ENCODE measurements at places on chromosomes 6 and 20.
A peak's percentile ranks its signal among the peaks of the same experiment; 100 is the strongest.

DNA sequence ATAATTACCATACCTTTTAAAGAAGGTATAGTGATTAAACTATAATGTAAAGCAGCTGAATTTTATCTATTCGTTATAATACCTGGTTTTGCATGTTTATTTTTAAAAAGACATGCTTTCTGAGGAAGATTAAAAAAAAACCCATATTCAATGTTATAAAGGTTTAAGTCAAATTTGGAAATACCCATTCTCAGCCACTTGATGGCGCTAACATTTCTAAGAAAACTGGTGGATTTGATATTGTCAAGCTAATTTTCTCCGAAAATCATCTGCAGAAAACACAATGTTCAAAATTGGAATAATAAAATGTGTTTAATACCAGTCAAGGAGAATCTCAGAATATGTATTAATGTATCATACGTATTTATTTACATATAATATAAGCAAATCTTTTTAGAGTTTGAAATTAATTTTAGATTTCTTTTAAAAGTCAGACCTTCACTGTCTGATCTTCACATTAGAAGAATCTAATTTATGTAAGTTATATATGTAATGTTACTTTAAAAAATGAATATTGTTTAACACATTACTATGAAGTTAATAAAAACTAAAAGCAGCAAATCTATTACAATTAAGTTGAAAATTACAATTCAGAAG lies 35.0 kb downstream of the SHPRH start:
- peak; percentile 28 for DNase-seq

- DNase-seq = no peak
Measured at GRCh38 chr20:11851646-11852045, 66.0 kb upstream of the BTBD3 start.

GRCh38 chr6:121771937-121772720 lies 336.7 kb downstream of the GJA1 start:
- peak; percentile 2 for DNase-seq

DNA sequence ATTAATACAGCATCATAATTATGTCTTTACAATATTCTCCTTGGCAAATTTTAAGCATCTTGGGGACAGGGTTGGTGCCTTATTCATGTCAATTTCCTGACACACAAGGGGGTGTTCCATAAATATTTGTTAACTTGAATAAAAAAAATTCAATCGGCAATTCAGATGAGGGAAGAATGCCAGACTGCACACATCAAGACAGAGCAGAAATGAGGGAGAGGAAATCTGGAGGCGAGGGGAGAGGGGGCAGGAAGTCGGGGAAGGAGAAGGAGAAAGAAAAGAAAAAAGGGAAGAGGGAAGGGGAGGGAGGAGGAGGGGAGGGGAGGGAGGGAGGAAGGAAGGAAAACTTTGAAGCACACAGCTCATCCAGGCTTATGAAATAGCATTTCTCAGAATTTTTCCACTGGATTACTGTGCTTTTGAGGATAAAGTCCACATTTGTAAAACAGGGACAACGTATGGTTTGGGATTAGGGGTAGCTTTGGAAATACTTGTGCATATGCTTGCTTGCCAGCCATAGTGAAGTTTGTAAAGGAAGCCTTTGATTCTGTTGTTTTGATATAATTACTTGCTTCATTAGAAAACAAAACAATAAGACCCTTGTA lies 362.1 kb downstream of the SAMD5 start:
- no peak for DNase-seq

GRCh38 chr20:12936524-12936923 lies 72.2 kb upstream of the SPTLC3 start:
- DNase-seq = no peak

GRCh38 chr6:25942561-25943147 lies 12.2 kb upstream of the SLC17A2 start:
- peak; percentile 50 for DNase-seq

DNA sequence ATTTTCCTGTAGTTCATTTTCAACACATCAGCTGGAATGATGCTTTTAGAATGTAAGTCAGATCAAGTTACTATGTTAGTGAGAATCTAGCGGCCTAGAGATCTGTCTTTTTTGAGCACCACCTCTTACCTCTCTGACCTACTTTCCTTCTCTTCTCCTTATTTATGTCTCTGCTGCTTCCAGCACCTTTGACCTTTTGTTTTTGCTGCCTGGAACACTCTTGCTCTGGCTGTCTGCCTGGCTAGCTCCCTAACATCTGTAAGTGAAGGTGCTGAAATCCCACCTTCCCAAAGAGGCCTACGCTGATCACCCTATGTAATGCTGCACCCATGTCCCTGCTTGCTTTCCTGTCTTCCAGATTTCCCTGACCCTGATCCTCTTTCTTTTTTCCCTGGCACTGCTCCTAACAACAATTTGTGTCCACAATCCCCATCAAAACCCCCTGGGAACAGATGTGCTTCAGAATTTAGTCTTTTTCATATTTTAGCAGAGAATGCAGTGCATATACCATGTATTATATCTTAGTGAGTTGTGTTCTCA lies 87.8 kb downstream of the RFPL4B start:
- DNase-seq = no peak

- peak; percentile 39 for DNase-seq
Measured at GRCh38 chr6:118705544-118706491, 54.4 kb upstream of the CEP85L start.

DNA sequence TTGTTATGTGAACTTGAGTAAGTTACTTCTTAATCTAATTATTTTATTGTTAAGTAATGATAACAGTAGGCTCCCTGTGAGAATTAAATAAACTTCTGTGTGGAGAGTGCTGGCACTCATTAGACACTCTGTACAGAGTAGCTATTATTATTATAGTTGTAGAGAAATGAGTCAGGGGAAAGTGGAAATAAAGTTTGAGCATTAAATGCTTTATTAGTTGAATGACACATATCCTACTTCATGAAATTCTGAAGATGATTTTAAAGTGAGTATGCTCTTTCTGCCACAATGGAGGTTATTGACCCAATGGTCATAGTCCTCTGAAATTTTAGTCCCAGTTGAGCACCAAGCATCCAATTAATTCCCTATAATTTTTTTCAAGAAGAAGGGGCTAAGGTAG lies 5.9 kb downstream of the ECI2 start:
- DNase-seq = no peak

DNA sequence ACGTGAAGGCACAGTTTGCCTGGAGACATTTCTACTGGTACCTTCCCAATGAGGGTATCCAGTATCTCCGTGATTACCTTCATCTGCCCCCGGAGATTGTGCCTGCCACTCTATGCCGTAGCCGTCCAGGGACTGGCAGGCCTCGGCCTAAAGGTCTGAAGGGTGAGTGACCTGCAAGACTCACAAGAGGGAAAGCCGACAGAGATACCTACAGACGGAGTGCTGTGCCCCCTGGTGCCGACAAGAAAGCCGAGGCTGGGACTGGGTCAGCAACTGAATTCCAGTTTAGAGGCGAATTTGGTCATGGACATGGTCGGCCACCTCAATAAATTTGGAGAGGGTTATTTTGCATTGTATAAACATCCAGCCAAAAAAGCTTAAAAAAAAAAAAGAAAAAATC lies 420.3 kb upstream of the FLRT3 start:
- no peak for DNase-seq

GRCh38 chr6:119929121-119929520 lies 579.6 kb upstream of the MAN1A1 start:
- no peak for DNase-seq

DNA sequence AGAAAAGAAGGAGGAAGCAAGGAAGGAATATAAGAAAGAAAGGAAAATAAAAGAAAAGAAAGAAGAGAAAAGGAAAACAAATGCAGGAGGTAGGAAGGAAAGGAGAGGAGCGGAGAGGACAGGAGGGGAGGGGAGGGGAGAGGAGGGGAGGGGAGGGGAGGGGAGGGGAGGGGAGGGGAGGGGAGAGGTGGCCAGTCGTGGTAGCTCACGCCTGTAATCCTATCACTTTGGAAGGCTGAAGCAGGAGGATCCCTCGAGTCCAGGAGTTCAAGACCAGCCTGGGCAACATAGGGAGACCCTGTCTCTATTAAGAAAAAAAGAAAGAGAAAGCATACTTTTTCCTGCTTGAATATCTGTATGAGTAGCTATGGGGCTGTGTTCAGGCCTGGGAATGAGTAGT lies 46.4 kb upstream of the GCM1 start:
- DNase-seq = no peak

DNA sequence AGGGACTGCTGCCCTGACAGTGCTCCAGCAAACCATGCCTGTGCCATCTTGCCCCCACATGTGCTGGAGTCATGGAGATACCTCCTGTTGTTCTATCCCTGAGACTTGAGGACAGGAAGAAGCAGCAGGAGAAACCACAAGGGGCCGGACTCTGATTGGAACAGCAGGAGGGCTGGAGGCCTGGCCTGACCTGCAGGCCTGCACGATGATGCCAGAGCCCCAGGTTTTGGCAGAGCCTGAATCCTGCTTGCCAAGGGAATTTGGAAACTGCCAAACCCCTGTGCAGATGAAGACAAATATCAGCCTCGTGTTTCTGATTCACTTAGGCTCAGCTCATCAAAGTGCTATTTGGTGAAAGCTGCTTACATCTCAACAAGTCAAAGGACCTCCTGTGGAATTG lies 177.6 kb downstream of the MAFB start:
- no peak for DNase-seq

DNA sequence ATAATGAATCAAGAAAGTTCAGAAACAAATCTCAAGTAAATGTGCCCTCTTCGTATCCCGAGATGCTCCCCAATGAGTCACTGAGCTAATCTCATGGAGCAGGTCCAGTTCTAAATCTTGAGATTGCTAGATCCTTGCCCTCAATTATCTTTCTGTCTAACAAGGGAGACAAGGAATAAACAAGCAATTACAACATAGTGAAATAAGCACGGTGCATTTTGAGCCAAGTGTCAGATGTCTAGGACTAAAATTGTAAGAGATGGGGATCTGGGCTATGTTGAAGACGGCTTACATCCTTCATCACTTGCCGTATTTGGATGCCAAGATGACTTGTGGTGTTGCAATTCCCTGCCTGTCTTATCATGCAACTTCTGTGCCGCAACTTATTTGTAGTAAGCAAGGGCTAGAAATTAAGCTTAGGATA lies 56.5 kb upstream of the ADGRF1 start:
- DNase-seq = no peak

- DNase-seq = no peak
Measured at GRCh38 chr6:91476000-91476399, 889.1 kb upstream of the MAP3K7 start.

DNA sequence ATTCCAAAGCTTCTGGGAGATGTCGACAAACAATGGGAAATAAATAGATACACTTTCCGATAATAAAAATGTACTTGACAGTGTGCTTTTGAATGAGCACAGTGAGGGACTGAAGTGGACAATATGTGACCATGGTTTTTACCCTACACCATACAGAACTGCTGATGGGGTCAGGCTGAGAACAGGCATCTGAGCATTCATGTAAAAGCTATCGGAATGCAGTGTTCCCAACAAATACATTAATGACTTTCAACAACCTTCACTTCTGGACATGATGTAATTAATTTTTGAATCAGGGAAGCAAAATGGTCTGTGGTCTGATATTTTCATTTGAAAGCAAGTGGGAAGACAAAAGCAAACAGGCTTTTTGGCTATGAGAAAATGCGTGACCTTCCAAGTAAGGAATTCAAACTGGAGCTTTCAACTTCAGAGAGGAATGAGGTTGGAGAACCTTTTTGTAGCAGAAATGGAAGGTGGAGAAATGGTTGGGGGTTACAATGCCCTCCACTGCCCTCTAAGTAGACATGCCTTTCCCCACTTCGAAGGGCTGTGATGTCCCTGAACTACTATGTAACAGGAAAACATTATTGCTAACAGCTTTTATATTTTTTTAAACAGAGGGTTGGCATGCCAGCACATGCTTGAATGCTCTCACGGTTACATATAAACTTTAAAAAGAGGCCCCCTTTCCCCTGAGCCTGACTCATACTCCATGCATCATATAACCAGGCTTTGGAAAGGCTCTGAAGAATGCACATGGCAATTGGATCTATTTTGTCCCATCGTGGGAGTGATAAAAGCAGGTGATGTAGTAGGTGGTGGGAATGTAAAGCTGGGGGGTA lies 203.5 kb upstream of the CITED2 start:
- DNase-seq = no peak

DNA sequence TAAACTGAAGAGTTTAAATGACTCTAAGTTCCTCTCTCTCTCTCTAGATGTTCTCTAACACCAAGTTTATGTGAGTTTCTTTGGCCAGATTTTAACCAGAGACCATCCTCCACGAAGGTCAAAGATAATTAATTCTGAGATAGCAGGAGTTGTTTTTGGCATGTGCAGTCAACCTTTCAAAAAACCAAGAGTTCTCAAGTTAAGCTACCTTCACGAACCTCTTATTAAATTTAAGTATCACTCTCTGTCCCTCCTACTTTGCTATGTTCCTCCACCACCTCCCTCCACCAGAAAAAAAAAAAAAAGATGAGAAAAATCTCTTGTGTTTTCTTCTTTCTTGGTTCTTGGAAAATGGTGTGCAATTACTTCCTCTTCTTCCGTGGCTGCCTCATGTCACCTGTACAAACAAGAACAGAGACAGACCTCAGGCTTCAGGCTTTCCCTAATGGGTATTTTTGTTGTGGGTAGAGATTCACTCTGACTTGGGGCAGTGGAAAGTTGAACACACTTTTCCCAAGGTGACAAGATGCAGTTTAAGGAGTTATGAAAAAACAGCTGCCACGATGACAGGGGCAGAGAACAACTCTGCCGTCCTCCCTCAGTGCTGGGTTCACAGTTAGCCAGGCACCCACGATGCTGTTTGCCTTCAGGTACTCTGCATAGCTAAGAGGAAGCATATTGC lies 64.3 kb downstream of the ADTRP start:
- DNase-seq = no peak

- no peak for DNase-seq
Measured at GRCh38 chr6:47727391-47727790, 29.0 kb downstream of the ADGRF4 start.

- DNase-seq = no peak
Measured at GRCh38 chr6:55047451-55048044, 126.8 kb upstream of the HCRTR2 start.

DNA sequence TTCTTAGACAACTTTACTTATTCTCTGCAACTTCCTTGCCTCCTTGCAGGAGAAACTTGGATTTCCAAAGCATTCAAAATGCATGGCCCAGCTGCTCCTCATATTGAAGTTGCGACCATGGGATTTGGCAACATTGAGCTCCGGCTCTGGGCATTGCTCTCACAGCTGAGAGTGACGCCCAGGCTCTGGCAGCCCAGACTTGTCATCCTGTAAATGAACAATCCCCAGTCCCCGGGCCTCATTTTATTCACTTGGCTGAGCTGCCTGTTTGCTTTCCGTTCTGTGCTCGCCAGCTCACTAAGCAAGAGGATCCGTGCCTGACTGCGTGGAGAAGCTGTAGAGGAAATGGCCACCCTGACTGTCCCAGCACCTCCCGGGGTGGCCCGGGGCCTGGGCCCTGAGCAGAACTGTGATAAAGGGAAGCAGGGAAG lies 119.5 kb upstream of the CD93 start:
- DNase-seq = no peak

All from activated CD4-positive, alpha-beta T cell treated with anti-CD3 and anti-CD28 coated beads, Interleukin-2, Interleukin-4, amounts not matched to agents 100 ng/mL and 50 ng/mL, durations not matched to agents 16 hours and 8 hours (primary cell).